ENCODE measurements at places on chromosomes 6 and 20.

- no peak for DNase-seq
These were observed 376.8 kb upstream of the RUNX2 start for GRCh38 chr6:44951253-44951747.

GRCh38 chr6:50707652-50708300 lies 5.5 kb upstream of the TFAP2D start:
- no peak for DNase-seq

- no peak for DNase-seq
These were observed 119.7 kb downstream of the MYLK4 start for GRCh38 chr6:2630891-2631571.

DNA sequence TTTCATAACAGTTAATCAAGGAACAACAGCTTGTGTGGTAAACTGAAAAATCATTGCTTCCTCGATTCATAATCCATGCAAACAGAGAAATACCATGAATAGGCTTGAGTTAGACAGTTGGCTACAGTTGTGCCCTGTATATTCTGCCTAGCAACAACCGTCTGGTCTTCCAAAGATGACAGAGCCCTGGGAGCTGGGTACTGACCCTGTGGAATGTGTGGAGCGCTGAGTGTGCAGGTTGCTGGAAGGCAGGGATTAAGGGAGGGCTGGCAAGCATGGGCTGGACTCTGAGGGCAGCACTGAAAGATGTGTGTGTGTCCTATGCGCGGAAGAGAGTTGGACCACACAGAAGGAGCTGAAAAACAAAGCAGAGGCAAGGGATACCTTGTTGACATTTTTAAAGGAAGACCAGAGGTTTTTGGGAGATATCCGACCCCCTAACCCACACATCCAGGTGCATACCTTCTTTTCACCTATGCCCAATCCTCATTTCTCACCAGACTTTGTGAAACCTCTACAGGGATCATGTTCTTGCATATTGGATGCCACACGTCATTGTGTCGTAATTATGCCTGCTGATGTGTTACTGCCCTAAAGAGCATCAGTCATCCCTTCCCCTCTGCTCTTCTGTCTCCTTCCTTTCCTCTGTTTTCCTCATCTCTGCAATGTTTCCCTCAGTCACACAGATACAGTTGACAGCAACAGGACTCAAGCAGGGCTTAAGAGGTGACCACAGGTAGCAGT lies 58.2 kb upstream of the VGLL2 start:
- no peak for DNase-seq

- peak; percentile 2 for DNase-seq
These were observed 121.7 kb upstream of the MARCKS start for GRCh38 chr6:113735491-113735890.

DNA sequence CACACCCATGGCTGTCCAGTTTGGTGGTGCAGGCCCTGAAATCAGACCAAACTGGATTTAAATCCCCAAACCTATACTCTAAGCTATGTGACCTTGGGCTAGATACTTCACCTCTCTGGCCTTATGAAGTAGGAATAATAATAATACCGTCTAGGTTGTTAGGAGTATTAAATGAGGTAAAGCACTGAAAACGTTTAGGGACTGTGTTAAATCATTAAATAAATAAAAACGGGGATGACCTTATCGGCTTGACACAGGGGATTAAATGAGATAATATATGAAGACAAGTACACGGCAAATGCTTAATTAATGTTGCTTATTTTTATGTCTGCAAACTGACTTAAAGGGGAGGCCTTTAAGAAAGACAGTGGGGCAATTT lies 672 bp upstream of the STK4 start:
- DNase-seq, result no peak

GRCh38 chr6:18674346-18674745 lies 287.2 kb downstream of the RNF144B start:
- DNase-seq, result no peak

DNA sequence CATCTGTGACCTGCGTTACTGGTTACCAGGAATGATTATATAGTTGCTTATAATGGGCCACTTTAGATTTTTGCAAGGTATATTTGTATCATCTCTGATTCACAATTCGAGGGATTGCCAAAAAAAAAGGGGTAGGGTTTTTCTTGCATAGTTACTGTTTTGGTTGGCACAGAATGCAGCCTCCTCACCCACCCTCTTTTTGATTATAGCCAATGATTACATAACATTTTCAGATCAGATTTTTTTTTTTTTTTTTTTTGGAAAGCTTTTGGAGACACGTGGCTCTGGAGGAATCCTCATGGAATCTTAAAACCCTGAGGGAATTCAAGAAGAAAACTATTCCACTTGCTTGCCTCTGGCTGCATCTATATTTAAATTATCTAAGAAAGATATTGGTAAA lies 53.7 kb downstream of the UST start:
- no peak for DNase-seq

GRCh38 chr6:142944124-142945048 lies 590 bp downstream of the HIVEP2 start:
- peak; percentile 31 for DNase-seq

- no peak for DNase-seq
These were observed 37.0 kb upstream of the ECI2 start for GRCh38 chr6:4172368-4172767.

GRCh38 chr20:1434571-1435336 lies 31.9 kb downstream of the NSFL1C start:
- DNase-seq, result peak; percentile 42

DNA sequence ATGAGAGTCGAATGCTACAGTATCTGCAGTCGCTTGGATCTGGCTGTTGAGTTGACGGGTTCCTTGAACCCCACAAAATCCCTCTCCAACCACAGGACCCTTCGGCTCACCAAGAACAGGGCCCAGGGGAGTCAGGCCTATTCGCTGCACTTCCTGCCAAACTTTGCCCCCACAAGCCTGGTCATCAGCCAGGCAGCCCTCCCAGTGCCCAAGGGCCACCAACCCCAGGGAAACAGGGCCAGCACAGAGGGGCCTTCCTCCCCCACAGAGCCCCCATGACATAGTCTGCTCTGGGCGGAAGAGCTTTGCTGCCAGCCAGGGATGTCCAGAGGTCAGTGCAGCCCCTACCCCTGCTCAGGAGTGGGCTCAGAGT lies 34.5 kb upstream of the MRGBP start:
- no peak for DNase-seq

DNA sequence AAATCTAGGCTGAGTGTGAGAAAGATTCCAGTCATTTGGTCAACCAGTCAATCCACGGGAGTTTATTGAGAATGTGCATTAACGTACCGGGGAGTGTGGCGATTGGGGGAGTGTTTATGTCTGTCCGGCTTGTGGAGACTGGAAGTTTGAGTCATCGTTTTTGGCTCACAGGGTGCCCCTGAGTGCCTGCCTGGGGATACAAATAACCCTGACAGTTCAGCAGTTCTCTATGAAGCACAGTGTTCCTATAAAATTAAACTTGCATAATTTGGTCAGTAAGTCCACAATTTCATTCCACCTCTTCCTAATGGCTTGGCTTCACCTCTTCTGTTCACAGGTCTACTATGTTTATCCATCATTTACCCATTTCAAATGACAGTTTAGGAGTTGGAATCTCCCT lies 72.6 kb upstream of the PLEKHG1 start:
- no peak for DNase-seq

GRCh38 chr20:50957276-50957675 lies 1.1 kb downstream of the DPM1 start:
- DNase-seq, result peak; percentile 14

DNA sequence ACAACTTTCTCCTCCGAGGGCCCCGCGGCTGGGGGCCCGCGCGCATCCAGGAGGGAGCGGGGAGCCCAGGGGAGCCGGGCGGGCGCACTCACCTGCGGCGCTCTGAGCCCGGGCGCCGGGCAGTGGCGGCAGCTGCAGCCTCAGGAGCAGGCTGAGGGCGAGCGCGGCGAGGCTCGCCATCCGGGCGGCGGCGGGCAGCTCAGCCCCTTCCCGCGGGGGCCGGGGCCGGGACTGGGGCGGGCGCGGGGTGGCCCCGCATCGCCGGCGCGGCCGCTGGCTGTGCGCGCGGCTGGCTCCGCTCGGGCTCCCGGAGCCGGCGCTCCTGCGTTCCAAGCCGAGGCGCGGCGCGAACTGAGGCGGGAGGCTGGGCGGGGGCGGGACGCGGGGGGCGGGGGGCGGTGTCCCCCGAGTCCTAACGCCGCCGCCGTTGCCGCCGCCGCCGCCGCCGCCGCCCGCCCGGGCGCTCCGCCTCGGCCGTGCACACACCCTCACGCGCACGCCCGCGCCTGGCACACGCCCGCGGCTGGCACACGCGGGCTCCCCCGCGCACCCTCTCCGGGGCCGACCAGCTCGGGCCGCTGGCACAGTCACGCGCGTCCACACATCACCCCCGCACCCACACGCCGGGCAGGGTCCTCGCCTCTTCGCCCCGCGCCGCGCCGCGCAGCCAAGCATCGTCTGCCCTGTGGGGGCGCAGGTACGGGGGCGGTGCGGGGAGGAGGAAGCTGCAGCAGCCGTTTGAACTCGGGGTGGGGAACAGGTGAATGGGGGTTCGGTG lies at the start of gene PTPRT:
Gene PTPRT (minus strand): TSS at position 353 of the 778 bp plus-strand sequence. CDS start 173 bp downstream, at position 180.
- DNase-seq, result no peak

DNA sequence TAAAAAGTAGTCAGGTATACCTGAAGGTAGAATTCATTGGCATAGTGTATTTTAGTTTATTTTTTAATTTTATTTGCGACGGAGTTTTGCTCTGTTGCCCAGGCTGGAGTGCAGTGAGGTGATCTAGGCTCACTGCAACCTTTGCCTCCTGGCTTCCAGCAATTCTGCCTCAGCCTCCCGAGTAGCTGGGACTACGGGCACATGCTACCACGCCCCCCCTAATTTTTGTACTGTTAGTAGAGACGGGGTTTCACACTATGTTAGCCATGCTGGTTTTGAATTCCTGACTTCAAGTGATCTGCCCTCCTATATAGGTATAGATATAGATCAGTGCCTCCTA lies 102.8 kb upstream of the PRSS16 start:
- no peak for DNase-seq

- no peak for DNase-seq
These were observed 7.8 kb downstream of the TMC2 start for GRCh38 chr20:2544211-2544610.

DNA sequence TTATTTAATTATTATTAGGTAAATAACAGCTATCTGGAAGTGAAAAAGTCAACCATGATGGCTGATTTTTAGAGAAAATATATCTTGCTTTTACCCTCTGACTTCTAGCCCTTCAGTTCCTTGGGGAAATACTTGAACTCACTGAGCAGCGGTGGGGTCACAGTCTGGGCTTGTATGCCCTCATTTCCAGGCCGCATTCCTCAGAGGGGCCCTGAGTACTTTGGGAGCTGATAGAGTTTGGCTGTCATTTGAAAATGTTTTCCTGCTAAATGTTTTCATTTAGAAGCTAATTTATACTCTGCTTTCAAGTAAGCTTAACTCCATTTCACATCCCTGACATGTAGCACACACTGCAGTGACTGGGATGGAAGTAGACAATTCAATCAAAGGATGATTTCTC lies 1028.5 kb downstream of the KIF16B start:
- no peak for DNase-seq

- DNase-seq, result no peak
These were observed 32.9 kb upstream of the ZBTB24 start for GRCh38 chr6:109515781-109516409.

DNA sequence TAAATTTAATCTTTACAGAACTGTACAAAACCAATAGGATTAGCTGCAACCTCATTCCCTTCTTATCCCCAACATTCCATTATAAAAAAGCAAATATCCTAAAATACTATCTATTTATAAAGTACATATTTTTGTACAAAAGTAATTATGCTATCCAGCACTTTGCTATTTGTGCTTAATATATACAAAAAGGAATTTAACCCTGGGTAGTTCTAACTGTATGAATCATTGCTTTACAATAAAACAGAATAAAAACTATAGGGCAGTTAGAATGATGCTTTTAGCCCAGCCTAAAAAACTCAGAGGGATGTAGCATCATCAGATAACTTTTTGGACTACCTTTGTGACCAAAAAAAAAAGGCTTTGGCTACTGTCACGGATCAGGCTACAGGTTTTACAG lies 49.9 kb upstream of the KLHL31 start:
- no peak for DNase-seq

DNA sequence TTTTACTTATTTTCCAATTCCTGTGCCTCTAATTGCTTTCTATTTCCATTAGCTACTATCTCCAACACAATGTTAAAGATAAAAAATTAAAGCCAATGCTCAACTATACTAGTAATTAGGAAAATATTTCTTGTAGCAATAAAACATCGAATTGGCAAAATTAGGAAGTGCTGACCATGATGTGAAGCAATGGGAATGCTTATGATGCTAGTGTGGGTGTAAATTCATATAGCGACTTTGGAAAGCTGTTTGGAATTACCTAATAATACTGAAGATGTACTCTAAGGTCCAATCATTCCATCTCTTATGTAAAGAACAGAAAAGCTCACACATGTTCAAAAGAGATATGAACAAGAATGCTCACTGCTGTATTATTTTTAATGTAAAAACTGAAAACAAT lies 78.2 kb downstream of the UBE3D start:
- DNase-seq, result no peak

DNA sequence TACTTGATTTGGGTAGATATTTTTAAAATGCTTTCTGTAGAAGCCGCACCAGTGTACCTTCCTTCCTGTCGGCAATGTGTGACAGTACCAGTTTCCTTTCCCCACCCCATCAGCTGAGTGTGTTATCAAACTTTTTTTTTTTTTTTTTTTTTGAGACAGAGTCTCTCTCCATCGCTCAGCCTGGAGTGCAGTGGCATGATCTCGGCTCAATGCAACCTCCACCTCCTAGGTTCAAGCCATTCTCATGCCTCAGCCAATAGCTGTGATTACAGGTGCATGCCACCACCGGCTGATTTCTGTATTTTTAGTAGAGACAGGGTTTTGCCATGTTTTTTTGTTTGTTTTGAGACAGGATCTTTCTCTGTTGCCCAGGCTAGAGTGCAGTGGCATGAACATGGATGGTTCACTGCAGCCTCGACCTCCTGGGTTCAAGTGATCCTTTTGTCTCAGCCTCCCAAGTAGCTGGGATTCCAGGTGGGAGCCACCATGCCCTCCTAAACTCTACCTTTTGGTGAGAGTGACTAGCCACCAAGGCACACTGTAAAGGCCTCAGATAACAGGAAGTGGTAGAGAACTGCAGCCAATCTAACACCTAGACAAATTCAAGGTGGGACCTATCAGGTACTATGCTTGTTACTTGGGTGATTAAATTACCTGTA lies 26.5 kb upstream of the ZBTB22 start:
- DNase-seq, result no peak

DNA sequence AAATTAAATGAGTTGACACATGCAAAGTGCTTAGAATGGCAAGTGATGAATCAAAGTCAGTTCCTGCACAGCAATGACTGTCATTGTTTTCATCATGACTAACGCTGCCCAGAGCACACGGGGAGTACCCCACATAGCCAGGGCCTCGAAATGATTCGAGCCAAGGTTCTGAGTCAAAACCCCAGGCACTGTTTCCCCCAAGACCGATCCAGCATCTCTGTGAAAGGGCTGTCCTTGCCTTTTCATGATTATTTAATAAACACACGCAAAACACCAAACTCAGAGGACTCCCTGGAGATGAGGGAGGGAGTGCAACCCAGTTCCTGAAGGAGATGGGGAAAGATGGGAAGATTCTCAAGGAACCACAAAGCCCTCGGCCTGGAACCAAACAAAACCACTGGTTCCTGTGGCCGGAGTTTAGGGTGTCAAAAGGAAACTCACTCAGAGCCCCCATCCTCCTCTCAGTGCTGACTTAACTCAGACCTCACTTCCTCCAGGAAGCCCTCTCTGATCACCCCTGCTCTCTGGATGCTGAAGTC lies 3.8 kb downstream of the PREX1 start:
- DNase-seq, result no peak

All from Kasumi-1 (cell line).